ENCODE measurements at places on chromosomes 1 and 21.

GRCh38 chr21:20997311-20997635 lies 936 bp upstream of the NCAM2 start:
- no peak for DNase-seq

DNA sequence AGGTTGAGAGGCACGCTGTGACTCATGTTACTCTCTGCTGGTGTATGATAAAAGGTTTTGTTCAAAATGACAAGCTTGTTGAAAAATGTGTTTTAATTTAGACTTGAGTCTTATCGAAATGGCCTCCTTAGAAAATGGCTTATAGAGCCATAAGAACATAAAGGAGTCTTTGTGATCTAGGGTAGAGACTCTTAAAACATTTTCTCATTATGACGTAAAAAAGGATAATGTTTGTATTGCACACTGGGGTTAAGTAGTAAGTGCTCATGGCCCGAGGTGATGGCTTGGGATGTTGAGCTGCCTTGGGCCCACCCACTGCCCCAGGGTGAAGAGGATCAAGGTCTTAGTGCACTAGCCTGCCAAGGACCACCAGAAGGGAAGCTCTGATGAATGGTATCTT lies 117.4 kb downstream of the DISC1 start:
- no peak for DNase-seq

DNA sequence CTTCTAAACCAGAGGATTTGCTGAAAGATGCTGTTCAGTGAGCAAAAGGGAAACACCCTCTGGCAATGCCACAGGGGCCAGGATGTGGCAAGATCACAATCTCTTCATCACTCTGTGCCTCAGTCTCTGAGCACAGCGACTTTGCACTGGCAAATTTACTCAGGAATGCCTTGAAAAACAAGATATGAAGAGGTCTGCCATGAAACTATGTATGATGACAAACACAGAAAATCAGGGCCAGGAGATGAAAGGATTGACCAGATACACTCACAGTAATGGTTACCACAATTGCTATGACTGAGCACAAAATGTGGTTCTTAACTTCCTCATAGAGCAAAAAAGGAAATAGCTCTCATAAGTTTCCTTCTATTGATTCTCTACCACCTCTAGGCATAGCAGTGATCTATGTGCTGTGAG lies 5.8 kb downstream of the TTC13 start:
- DNase-seq: peak; percentile 52

- no peak for DNase-seq
These were observed 261.1 kb downstream of the SIPA1L2 start for GRCh38 chr1:232368821-232369321.

GRCh38 chr21:42544544-42544943 lies 30.9 kb downstream of the SLC37A1 start:
- DNase-seq: no peak

GRCh38 chr1:193104502-193104906 lies 710 bp downstream of the GLRX2 start:
- peak; percentile 60 for DNase-seq

DNA sequence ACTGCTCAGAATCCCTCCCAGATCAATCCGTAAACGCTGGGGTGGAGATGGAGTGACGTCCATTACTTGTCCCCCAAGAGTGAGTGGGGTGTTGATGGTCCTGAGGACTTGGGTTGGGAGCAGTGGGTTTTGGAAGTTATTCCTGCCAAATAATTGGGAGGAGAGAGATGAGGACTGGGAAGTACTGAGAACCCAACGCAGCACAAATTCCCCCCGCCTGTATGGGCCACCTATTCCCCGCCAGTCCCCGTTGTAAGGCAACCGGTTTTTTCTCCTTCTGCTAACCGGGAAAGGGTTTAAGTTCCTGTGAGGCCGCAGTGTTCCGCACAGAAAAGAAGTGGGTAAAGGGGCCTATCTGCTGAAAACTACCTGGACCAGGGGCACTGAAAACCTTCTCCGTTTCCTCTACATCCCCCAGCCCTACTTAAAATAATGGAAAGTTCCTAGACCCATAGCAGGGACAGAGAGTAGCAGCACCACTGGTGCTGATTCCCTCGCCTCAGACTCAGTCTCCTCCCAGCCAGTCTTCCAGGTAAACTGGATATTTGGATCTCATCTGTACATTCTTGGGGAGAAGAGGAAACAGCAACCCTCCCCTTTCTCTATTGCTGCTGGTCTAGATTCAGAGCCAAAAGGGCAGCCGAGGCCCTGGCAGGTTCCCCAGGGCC lies 738 bp downstream of the LURAP1 start:
- DNase-seq: no peak

DNA sequence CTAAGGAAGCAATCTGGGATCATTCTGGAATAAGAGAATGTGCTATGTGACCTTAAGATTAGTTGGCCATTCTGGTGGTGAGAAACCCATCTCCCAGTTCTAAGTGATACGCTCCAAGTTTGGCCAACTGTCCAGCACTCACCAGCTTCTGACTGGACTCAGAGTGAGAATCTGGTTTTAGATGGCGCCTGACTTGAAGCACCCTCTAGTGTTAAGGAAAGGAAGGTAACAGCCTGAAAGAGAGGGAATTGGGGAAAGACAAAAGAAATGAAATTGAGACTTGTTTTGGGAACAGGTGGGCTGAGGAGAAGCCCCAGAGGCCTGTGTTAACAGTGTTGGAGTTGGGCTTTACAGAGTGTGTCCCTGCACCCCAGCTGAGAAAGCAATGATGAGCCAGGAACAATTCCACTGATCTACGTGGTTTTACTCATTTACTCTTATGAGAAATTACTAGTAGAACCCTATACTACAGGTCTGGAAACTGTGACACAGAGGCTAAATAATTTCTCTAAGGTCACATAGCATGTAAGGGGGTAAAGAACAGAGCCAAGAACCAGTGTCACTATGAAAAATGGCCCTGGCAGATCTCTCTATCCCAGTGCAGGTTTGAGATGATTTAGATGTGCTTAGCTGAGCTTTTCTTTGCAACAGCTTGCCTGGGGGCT lies 9.3 kb upstream of the FCAMR start:
- DNase-seq: peak; percentile 24

- no peak for DNase-seq
These were observed 5.3 kb downstream of the C1orf159 start for GRCh38 chr1:1110561-1110971.

DNA sequence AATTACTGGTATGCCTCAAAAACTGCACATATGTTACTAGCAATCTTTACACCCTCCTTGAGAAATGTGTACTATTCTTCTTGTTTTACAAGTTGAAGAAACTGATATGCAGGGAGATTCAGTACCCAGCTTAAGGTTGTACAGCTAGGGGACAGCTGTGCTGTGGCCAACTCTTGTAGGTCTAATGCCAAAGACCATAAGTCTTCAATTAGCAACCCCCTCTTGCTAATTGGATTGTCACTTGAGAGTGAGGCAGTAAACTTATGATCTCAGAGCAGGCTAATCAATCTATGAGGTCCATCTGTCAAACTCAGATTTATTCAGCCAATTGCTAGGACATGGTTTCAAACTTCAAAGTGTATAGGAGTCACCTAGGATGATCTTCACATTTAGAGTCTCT lies 492.0 kb upstream of the USP24 start:
- no peak for DNase-seq

GRCh38 chr1:92118826-92119225 lies 38.7 kb downstream of the BTBD8 start:
- no peak for DNase-seq

- DNase-seq: no peak
These were observed 13.5 kb downstream of the FUCA1 start for GRCh38 chr1:23854568-23854967.

DNA sequence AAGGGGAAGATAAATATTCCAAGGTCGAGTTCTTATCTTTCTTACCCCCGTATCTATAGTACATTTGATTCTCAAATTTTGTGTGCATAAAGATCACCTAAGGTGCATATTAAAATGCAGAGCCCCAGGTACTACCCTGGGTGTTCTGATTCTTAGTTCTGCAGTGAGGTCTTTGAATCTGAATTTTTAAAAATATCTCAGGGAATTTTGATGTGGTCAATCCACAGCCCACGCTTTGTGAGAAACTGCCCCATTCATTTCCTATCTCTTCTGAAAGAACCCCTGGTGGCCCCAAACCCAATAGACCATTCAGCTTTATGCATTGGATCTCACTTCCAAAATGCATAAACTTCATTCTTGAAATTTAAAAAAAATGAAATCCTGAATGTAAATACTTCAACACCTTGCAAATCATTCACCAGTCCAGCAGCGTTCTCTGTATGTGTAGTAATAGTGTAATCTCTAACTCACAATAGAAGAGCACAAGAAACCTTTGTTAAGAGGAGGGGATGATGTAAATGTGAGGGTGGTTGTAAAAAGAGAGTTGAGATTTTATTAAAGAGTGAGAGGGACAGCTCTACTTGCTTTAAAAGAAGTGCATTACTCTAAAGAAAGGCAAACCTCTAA lies 108.8 kb upstream of the ZP4 start:
- DNase-seq: no peak

GRCh38 chr1:44511769-44512168 lies 106.7 kb downstream of the RNF220 start:
- DNase-seq: no peak

DNA sequence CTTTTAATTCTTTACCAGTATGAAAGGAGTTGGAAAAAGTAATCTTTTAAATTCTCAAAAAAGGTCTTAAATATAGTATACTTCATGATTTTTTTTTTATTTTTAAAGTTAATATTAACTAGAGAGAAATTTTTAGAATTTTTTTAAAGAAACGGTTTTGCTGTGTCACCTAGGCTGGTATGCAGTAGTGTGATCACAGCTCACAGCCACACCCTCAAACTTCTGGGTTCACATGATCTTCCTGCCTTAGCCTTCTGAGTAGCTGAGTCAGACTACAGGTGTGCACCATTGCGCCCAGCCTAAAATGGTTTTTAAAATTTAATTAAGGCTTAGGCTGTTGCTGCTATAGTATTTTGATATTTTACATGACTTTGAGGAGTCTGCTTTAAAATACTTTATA lies 52.4 kb downstream of the TLCD4 start:
- DNase-seq: no peak

GRCh38 chr1:36542024-36542961 lies 59.6 kb upstream of the CSF3R start:
- DNase-seq: no peak

GRCh38 chr1:106319612-106320011 lies 736.9 kb upstream of the PRMT6 start:
- no peak for DNase-seq

DNA sequence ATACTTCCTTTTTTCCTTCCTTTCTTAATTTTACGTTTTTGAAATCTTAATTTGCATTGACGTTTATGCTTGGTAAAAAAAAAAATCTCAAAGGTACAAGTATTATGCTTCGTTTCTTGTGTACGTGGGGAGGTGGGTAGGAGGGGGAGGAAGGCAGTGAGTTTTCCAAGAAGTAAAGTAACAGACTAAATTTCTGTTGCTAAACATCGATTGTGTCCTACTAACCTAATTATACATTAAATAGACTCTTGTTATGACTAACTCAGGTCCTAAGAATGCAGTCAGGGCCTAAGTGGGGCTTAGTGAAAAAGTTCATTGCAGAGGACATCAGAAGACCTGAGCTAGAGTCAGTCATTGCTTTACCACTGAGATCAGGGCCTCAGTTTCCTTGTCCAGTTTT lies 17.5 kb downstream of the NEK7 start:
- no peak for DNase-seq

DNA sequence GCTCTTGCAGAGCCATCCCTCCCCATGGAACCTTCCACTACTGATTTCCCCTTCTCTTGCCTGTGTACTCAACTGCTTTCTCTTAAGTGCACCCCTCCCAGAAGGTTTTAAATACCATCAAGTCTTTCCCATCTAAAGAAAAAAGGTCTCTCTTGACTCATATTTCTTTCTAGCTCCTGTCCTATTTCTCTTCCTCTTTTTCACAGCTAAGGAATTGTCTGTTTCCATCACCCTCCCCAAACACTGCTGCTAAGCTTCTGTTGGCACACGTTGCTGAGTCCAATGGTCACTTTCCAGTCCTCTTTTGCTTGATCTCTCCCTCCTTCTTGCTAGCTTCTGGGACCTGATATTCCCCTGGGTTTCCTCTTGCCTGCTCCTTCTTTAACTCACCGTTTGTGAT lies 13.3 kb upstream of the GNL2 start:
- no peak for DNase-seq

- DNase-seq: peak; percentile 27
These were observed 62.5 kb downstream of the OSBPL9 start for GRCh38 chr1:51679435-51679834.

DNA sequence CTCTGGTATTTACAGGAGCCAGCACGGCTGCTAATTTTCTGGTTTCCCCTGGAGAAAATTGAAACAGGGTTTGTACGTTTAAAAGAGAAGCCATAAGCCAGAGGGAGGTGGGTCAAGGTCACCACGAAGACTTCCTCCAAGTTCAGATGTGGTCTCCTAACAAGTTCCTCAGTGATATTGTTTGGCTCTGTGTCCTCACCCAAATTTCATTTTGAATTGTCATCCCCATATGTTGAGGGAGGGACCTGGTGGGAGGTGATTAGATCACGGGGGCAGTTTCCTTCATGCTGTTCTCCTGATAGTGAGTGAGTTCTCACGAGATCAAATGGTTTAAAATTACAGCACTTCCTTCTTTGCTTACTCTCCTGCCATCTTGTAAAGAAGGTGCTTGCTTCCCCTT lies 295.4 kb upstream of the DAB1 start:
- no peak for DNase-seq

- DNase-seq: no peak
These were observed 75.1 kb downstream of the ZSCAN20 start for GRCh38 chr1:33547576-33547975.

- DNase-seq: no peak
These were observed 151.8 kb downstream of the CACNA1E start for GRCh38 chr1:181635110-181635509.

- no peak for DNase-seq
These were observed 2.2 kb downstream of the TACSTD2 start for GRCh38 chr1:58574816-58575215.

DNA sequence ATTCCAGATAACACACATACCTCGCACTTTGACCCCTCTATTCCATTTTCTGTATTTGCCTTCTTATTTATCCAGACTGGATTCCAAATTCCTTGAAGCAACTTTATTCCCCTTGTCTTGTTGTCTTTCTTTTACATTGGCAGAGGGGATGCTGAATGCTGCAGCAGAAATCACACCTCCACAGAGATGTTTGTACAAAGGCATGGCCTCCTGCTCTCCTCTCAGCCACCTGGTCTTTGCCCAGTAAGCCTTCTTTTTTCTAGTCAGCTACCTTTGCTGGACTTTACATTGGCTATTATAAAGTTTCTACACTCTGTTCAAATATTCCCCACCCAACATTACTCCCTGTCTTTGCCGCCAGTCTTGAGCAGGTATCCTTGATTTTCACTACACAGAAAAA lies 75.1 kb downstream of the LAMC1 start:
- DNase-seq: no peak

GRCh38 chr1:107963008-107963407 lies 2.0 kb downstream of the VAV3 start:
- DNase-seq: no peak

- DNase-seq: no peak
These were observed 60.5 kb downstream of the ERI3 start for GRCh38 chr1:44294588-44295007.

GRCh38 chr1:36934061-36934460 lies 100.3 kb downstream of the GRIK3 start:
- no peak for DNase-seq
